IPS DF 6.9 (cell line): ENCODE measurements at places on chromosomes 5 and 9.

- no peaks in the 10 kb centered on the region for H3K36me3 ChIP-seq
- H3K4me3 ChIP-seq = no peak overlapping the region
- no peak for DNase-seq
These were observed 152.3 kb downstream of the KDM4C start for GRCh38 chr9:6910032-6910431.

GRCh38 chr5:54753034-54753433 lies 232.4 kb downstream of the ESM1 start:
- H3K36me3 ChIP-seq = no peaks in the 10 kb centered on the region
- no peak for DNase-seq
- H3K4me3 ChIP-seq = no peak overlapping the region
- no peaks in the 10 kb centered on the region for H3K4me1 ChIP-seq
- H3K27me3 ChIP-seq = no peaks in the 10 kb centered on the region
- H3K27ac ChIP-seq = no peak overlapping the region

DNA sequence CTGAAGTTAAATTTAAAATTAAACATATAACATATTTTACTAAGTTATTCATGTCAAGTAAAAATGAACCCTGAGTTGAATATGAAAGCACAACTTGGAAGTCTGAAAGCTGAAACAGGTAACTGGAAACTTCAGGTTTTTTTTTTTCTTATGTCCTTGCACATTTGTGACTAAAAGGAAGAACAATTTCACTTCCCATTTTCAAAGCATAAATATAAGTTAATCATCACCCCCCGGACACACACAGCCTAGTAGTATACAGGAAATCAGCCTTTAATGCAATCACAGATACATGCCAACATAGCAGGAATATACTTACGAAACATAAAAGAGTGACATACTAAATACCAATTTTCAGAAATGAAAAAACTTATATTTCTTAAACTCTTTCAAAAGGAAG lies 225.9 kb downstream of the RFX3 start:
- DNase-seq = no peak
- H3K4me1 ChIP-seq = no peaks in the 10 kb centered on the region
- no peak overlapping the region for H3K4me3 ChIP-seq
- no peaks in the 10 kb centered on the region for H3K36me3 ChIP-seq

DNA sequence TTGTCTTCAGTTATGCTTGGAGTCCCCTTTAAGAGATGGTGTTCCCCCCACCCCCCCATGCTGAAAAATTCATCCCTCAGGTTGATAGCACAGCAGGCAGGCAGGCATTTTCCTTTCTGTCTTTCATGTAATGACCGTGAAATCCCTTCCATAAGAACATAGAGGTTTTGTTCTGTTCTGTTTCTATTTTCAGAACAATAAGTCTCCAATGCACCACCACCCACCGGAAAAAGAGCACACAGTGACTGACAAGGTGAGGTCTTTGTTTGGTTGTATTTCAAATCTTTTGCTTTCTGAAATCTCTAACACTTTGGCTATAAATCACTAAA lies 52.4 kb downstream of the DMRT2 start:
- no peaks in the 10 kb centered on the region for H3K36me3 ChIP-seq
- H3K27ac ChIP-seq = no peak overlapping the region
- H3K4me1 ChIP-seq = no peaks in the 10 kb centered on the region
- no peaks in the 10 kb centered on the region for H3K27me3 ChIP-seq
- no peak for DNase-seq
